ENCODE measurements at places on chromosomes 6 and 20. TPM values are rescaled to one million over a fixed set of nuclear protein-coding genes. Genes with fewer than 3 reads are reported as not detected.

- DNase-seq = no peak
Observed at GRCh38 chr6:80437221-80437620, 330.8 kb downstream of the BCKDHB start.

- DNase-seq = no peak
Observed at GRCh38 chr20:36216314-36217025, 19.8 kb upstream of the AAR2 start.

Gene GTF2H4
- polyA plus RNA-seq = 28.6 TPM

- peak; percentile 61 for DNase-seq
Observed at GRCh38 chr6:44234101-44235025, 11.0 kb downstream of the SLC29A1 start.

DNA sequence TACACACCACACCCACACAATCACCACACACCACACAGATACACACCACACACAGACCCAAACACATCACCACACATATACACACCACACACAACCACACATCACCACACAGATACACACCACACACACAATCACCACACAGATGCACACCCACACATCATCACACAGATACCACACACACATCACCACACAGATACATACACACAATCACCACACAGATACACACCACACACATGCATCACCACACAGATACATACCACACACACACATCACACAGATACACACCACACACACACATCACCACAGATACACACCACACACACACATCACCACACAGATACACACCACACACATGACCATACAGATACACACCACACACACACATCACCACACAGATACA is 73.2 kb downstream of the GRM4 start:
- no peak for DNase-seq

GRCh38 chr6:3195695-3196497 is 31.6 kb downstream of the TUBB2B start:
- peak; percentile 31 for DNase-seq

DNA sequence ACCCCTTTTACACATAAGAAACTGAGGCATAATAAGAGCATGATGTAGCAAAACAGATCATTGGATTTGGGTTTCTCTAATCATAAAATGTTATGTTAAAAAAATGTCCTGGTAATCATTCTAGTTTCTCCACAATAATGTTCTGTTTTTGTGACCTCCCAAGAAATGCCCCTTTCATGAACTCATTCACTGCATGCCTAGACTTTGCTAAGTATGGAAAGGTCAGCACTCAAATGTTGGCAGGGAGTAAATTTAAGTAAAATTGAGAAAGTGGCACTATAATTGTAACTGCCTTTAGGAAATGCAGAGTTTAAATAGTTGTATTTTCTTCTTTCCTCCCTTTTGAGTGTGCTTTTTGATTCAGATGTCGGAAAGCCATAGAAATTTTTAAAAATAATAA is 48.5 kb upstream of the ID4 start:
- no peak for DNase-seq

DNA sequence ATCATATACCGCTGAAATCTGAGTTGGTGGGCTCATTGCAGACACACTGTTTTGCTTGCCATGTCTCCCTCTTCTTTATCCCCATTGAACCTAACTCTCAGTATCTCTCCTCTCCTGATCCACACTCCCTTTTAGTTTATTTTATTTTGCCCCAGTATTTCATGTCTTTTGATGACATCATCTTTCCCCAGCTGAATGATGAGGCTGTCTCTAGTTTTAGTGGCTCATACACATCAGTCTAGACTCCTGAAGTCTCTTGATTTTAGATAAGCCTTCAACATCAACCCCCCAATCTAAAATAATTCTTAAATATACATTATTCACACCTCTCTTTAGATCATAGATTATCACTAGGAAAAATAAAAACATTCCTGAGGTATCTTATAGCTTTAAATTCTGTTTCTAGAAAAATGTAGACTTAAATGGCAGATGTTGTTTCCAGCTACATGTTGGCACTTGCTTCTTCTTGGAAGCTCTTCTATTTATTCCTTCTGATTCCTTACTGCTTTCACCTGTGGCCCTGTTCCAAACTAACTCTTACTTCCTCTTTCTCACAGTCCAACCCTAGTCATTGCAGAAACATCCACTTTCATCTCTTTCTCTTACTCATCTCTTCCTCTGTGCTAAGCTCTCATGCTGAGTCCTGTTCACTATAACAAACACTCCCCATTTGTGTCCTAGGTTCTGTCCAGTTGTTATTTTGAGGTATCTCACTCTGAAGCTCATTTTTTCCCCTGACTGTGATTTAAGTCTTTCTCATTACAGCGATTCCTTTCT is 191.9 kb upstream of the SLC35B3 start:
- peak; percentile 1 for DNase-seq

GRCh38 chr6:6986344-6986743 is 121.4 kb upstream of the RREB1 start:
- DNase-seq = no peak

DNA sequence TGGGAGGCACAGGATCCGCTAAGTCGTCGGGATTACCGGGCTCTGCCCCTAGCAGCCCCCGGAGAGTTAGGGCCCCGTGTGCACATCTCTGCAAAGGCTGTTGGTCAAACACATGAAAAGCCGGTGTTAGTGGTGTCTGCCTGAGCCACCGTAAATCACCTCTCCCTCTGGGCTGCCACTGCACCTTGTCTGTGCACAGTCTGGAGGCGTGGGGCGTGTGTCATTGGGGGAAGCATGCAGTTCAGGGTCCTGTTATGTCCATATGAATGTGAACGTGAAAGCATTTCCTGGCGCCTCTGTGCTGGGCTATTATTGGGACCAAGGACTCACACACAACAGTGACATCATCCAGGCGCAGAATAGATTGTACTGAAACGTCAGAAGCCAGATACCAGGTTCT is 305.6 kb downstream of the NRN1 start:
- no peak for DNase-seq

DNA sequence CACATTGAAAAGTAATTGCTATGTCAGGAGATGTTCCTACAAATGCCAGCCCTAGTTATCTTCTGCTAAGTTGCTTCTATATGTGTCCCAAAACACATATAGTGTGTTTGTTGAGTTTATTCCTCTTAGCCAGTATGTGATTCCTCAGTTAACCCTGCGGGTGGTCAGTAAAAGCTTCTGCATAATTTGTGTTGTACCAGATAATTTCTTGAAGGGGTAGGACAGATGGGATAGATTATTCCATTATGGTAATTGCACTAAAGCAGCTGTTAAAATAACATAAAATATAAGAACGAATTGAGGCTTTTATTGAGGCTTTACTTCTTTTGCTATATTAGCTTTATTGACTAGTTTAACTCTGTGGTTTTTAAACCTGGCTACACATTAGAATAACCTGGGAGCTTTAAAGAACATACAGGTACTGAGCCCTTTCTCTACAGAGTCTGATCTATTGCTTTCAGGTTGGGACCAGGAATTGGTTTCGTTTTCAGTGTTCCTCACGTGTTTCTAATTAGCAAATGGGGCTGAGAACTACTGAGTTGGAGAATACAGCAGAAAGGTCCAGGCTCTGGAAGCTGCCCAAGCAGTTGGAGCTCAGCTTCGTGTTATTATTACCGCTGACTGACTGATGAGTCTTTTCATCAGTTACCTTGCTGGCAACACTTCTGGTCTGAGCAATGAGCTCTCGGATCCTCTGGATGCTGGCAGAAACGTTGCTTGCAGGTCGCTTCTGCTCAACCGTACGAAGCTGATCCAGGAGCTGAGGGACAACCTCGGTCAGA is 56.9 kb downstream of the FAM229B start:
- DNase-seq = no peak

Gene LY6G6C
- 0.21 TPM for polyA plus RNA-seq

Gene TMEM170B
- polyA plus RNA-seq = 2.5 TPM

- no peak for DNase-seq
Observed at GRCh38 chr20:1536893-1537730, 20.4 kb downstream of the SIRPD start.

GRCh38 chr20:47320990-47321805 is 35.3 kb downstream of the ZMYND8 start:
- DNase-seq = peak; percentile 58

DNA sequence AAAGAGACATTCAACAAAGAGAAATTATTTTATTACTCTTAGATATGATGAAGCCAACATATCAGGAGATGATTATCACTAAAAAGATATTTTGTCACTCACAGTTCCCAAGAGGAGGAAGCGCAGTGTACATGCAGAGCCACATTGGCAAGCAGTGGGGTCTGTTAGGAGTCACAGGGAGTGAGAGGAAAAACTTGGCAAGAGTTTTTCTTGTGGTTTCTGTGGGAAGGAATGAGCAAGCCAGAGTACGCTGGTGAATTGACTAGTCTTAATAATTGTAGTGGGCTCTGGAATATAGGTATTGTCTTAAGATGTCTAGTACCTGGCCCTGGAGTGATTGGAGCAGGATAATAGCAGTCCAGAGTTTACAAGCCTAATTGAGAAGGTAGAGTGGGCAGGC is 1095.2 kb downstream of the GRIK2 start:
- no peak for DNase-seq

GRCh38 chr6:143675946-143676345 is 1.8 kb upstream of the PHACTR2 start:
- peak; percentile 21 for DNase-seq

DNA sequence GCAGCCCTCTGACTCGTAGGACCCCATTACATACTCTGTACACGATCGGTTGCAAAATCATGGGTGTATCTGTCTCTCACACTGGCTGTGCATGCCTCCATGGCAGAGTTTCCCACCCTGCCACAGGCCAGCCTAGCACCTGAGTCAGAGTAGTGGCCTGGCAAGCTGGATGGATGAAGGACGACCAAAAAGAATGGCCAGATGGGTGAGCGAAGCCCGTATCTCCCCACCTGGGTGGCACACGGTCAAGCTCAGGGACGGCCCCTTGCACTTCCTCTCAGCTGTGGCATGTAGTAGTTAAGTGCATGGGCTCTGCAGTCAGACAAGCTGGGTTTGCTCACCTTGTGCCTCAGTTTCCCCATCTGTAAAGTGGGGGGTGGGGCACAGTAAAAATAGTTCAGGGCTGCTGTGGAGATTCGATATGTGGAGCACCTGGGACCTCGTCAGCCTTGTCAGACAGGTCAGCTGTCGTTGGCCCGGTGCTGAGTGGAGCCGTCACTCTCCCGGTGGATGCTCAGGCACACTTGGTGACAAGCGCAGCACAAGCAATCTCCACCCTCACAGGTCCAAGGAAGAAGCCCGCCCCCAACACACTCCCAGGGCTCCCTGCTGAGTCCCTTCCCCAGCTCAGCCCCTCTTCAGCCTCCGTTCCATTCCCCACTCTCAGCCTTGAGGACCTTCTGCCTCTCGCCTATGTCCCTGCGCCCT is 12.6 kb downstream of the CPNE5 start:
- DNase-seq = no peak

Gene SLC22A3
- polyA plus RNA-seq = 44.9 TPM

Gene RHAG
- polyA plus RNA-seq = not detected

Gene BPIFB4
- not detected for polyA plus RNA-seq

DNA sequence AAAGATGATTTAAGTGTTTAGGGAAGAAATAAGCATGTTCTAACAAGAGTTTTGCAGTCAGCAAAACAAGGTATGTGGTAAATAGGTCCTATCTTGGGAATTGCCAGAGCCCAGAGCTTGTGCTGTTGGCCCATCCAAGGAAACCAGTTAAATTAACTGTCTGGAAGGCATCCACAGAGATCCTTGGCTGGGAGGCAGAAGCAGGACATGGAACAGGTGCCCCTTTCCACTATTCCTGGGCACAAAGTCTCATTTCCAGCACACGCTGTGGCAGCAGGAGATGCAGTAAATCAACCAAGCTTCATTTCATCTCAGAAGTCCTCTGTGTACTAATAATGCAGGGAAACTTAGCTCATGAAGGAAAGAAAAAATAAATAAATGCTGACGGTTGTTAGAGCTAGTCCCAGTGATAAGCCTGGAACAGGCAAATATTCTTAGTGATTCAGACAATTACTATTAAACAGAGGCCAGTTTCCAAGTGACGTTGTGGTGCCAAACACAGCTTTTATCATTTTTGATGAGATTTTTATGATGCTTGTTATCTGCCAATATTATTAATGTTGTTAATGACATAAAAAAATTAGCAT is 39.8 kb upstream of the SNAP25 start:
- no peak for DNase-seq

- no peak for DNase-seq
Observed at GRCh38 chr20:6061544-6061943, 7.7 kb upstream of the LRRN4 start.

DNA sequence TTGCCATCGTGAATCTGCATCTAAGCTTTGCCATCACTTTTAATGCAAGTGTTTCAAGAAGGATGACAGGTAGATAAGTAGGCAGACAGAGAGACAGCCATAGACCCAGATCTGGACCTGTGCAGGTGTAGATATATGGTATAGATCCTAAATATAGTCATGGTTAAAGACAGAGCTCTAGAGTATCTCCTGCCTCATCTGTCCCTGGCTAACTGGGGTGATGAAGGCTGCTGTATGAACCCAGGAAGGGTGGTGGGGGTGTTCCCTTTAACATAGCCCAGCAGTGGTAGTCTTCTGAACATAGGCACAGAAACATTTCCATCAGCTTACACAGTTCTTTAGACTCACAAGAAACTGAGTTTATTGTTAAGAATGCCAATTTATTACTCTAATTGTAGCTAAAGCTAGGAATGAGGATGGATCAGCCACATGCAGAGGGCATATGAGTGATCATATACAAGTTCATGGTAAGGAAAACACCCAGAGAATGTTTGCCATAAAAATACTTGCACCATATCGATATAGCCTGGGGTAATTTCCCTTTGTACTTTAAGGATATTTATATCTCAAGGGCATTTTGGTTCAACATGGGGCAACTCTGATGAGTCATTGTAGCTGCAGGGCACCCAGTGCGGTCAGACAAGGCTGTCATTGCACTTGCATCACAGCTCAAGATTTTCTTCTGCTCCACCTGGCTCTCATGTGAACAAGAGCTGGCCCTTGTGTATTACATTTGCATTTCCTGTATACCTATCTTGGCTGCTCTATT is 587.2 kb downstream of the EPM2A start:
- DNase-seq = peak; percentile 46

GRCh38 chr20:35952480-35953386 is 1.6 kb downstream of the SCAND1 start:
- peak; percentile 35 for DNase-seq

DNA sequence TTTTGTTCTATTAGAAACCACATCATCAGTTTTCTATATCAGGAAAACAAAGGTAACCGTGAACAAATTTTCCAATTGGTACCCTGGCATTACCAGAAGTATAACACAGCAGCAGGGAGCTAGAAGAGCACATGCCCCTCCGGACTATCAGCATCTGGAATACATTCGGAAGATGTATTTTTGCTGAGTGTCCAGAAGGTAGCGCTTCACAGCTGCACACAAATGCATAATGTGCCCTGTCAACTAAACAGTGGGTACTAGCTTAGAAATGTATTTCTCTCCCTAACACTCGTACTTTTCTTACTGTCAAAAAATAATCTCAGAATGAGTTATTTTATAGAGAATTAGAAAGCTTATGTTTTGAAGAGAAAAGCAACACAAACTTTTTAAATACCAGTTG is 77.6 kb downstream of the HUS1B start:
- DNase-seq = peak; percentile 26

DNA sequence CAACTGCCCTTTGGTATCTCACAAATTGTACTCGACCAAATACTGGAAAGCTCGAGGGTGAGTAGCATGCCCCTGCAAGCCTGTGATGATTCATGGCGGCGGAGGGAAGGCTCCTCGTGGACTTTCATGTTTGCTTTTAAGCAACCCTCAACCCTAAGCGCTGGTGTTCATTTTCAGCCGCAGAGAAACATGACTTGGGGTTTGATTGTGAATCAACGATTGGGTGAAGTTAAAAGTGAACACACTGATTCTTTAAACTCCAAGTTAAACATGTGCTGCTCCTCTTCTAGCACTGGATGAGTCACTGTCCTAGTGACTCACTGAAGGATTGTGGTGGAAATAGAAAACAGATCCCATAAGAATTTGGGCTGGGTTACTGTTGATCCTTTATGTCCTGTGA is 8.3 kb downstream of the CD109 start:
- peak; percentile 83 for DNase-seq

Measured in A549 (cell line).